ENCODE measurements at places on chromosomes 6 and 20.

DNA sequence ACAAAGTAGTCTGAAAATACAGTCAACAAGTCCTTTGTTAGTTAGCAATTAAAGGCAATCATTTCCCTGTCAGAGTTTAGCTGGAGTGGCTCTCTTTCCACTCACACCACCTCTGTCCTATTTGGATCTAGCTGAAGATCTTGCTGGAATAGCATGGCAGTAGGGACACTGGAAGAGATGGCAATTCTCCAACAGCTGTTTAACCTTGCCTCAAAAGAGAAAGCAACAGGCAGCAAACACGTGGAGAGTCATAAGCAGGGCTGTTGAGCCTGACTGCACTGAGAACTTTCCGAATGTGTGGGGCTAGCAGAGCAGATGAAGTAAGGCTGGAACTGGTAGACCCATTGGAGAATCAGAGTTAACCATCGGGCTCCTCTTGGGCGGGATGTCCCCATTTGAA, 38.0 kb upstream of the PRSS35 start:
- DNase-seq: no peak

- no peak for DNase-seq
Observed at GRCh38 chr20:19981031-19981451, 36.1 kb upstream of the NAA20 start.

- DNase-seq: no peak
Observed at GRCh38 chr6:146543211-146543939, at the start of gene RAB32. Gene RAB32, plus strand, starts transcription at chr6:146543833. Its CDS starts 39 bp downstream, at chr6:146543872.

DNA sequence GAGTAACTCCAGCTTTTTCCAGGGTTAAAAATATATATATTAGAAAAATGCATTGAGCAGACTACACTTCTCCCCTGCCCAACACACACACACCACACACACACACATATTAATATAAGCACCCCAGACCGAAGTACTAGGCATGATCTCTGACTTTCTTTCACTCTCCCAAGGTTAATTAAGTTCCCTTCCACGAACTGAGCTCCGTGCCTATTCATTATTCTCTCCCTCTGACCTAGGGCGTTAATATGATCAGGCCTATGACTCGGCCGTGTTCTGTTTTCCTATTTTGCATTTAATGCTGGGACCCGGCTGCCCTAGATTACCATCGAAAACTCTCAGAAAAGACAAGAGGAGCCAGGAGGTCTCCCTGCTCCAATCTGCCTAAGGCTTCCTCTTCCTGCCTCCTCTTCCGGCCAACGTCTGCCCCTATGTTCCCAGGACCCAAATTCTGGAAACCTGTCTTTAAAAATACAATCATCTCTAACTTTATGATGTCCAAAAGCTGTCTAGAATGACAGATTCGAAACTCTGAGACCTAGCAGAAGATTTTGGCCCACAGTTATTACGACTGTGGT, 6.1 kb upstream of the POU3F2 start:
- no peak for DNase-seq

Measured in cerebellar nuclear complex (tissue), 1 donor.